ENCODE measurements at places on chromosomes 7 and 10. TPM values are rescaled to one million over a fixed set of nuclear protein-coding genes. Genes with fewer than 3 reads are reported as not detected.

DNA sequence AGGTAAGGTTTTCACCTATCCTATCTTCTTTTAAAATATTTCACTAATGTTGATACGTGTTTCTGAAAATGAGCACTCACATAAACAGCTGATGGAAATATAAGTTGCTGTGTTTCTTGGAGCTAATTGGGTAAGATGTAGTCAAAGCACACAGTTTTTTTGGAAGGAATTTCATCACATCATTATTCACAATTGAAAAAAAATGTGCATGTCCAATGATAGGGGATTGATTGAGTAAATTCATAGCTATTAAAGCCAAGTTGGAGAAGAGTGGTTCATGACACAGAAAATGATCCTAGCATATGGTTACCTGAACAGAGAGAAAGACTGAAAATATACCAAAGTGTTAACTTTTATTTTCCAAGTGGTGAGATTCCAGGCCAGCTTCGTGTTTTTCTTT, 29.6 kb downstream of the GLI3 start:
- DNase-seq, result no peak

GRCh38 chr7:6508950-6509349, 42.3 kb downstream of the GRID2IP start:
- DNase-seq, result no peak

DNA sequence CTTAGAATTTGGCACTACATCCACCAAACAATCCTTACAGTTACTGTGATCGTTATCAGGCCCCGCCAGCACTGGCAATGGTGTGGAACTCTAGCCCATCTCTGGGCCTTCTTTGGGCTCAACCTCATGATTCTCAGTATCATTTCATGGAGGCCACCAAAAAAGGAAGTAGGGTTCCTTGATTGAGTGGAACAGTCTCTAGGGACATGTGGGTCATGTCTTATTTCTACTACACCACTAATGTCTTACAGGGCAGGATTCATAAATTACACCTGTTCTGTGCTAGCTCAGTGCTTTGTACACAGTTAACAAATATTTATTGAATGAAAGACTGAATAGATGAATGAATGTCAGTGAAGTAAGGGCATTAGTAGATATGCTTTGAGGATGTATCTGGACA, 53.9 kb downstream of the AP3M1 start:
- DNase-seq, result no peak

GRCh38 chr10:67884313-67884841, at the start of gene SIRT1:
TSS of gene SIRT1 (plus strand) at chr10:67884656. CDS start at chr10:67884722, 66 bp downstream.
- peak; percentile 99 for DNase-seq

GRCh38 chr10:101933976-101934375, 90.4 kb upstream of the KCNIP2 start:
- DNase-seq, result no peak

- no peak for DNase-seq
These were observed 113.9 kb upstream of the ANLN start for GRCh38 chr7:36275735-36276284.

- no peak for DNase-seq
These were observed 192.2 kb upstream of the SVIL start for GRCh38 chr10:29826801-29827450.

GRCh38 chr10:79219322-79219957, 127.8 kb upstream of the PPIF start:
- DNase-seq, result no peak

DNA sequence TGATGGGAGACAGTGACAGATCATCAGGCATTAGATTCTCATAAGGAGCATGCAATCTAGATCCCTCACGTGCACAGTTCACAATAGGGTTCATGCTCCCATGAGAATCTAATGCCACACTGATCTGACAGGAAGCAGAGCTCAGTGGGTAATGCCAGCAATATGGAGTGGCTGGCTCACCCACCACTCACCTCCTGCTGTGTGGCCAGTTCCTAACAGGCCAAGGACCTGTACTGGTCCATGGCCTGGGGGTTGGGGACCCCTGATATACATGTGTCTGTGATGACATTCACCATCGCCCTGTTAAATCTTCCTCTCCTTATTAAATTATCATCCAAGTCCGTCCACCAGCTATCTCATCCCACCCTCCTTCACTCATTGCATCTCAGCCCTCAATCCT, 118.4 kb downstream of the TEX36 start:
- DNase-seq, result no peak

DNA sequence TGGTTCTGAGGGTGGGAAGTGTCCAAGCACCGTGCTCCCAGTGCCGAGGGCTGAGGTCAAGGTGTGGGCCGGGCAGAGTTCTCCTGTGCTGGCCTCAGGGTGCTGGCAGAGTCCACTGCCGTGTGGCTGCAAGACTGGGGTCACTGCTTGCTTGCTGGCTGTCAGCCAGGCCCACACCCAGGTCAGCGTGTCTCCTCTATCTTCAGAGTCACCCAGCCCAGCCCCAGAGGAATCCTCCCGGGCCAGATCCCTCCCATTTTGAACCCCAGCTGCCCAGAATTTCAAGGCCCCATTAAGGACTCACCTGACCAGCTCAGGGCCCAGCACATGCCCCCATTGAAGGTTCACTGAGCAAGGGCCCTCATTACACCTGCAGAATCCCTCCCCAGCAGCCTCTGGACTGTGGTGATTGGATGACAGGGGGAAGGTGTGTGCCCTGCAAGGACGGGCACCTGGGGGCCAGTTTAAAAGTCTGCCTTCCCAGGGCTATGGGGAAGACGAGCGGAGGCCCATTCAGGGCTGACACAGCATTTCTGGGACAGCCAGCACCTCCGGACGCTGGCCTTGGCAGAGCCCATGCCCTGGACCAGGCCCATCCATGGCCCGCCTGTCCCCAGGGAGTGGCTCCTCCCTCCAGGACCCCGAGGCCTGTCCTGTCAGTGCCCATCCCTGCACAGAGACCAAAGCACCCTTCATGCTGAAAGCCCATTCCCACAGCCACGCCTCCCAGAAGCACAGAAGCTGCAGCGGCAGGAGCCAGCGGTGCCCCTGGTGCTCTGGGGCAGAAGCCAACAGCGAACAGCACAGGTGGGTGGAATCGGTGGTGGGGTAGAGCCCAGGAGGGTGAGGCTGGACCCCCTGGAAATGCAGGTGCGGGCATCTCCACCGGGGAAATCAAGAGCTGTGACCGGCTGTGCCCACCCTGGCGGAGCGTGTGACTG, 45.1 kb upstream of the PPP2R2D start:
- DNase-seq, result no peak

GRCh38 chr7:42570944-42571343, 333.9 kb upstream of the GLI3 start:
- no peak for DNase-seq

DNA sequence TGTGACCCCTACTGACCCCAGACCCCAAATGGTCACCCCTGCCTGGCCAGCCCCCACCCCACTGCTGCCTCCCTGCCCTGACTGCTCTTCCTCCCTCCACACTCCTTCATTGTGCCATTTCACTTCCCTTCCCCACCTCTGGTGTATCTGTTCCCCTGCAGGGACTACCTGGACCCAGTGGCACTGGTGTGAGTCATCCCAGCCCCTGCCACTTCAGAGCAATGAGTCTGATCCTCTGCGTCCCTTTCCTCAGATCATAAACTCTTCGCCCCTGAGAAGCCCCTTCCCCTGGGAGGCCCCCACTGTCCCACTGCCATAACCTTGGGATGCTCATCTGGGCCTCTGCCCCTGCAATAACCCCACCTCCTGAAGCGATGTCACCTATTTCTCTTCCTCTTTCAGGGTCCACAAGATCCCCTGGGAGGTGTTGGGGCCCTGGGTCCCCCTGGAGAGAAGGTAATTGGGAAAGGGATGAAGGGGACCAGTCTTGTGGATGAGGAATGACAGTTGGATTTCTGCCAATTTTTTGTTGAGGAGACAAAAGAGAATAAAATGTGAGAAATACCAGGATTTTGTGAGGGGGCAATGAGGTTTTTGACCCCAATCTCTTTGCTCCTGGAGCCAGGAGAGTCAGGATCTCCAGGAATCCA, 19.1 kb upstream of the VOPP1 start:
- no peak for DNase-seq

- no peak for DNase-seq
These were observed at the start of gene CLDN4 for GRCh38 chr7:73830681-73831583. TSS of gene CLDN4 (plus strand) at chr7:73830996. CDS start at chr7:73831202, 206 bp downstream.

DNA sequence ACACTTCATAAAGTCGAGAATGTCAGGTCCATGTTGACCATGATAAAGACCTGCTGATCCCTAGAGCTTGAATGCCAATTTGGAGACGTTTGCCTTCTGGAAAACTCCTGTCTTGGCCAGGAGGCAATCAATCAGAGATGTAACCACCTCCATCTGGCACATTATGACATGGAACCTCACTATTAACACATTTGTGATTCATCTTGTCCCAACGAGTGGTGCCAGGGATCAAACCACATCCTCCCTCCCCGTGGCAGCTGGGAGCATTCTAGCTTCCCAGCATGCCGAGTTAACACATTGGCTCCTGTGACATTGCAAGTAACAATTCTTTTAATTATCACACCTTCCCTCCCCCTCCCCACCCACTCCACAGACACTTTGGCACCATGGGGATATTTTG, 84.0 kb upstream of the PPP1R17 start:
- no peak for DNase-seq

DNA sequence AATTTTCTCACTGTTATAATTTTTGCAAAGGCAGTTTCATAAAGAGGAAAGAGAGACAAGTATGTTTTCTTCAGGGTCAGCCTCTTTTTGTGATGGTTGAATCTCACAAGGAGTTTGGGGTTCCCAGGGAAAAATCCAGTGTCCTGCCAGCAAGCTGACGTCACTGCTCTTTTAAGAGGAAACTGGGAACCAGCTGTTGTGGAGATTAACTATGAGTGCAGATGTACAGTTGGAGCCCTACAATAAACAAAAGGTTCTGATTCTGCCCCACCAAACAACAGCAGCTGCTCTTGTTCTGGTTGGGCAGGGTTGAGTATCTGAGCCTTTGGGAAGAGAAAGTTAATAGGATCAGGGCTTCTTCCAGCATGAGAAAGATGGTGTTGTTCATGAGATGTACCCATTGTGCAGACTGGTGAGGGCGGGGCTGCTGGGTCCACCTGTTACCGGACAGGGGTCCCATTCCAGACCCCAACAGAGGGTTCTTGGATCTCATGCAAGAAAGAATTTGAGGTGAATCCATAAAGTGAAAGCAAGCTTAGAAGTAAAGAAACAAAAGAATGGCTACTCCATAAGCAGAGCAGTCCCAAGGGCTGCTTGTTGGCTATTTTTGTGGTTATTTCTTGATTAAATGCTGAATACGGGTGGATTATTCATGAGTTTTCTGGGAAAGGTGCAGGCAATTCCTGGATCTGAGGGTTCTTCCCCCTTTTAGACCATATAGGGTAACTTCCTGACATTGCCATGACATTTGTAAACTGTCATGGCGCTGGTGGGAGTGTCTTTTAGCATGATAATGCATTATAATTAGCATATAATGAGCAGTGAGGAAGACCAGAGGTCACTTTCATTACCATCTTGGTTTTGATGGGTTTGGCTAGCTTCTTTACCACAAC, 12.5 kb downstream of the PRF1 start:
- no peak for DNase-seq

DNA sequence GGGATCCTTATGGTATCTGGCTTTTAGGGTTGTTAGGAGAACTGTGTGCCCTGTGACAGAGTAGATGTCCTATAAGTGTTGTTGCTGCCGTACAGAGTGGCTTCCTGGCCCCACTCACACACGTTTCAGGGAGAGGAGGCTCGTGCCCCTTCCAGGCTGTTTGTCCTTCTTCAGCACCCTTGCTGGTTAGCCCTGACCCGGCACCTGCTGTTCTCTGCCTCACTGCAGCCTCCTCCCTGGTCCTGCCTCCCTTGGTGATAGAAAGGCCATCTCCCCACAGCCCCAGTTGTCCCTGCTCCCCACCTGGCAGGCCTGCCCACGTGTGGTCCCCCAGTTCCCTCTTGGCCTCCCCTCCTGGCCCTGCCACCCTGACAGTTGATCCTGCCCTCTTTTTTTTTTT, 2.3 kb downstream of the CLIP2 start:
- no peak for DNase-seq

GRCh38 chr10:3682745-3683144, 102.3 kb downstream of the KLF6 start:
- no peak for DNase-seq

- DNase-seq, result no peak
These were observed 196.1 kb downstream of the MACC1 start for GRCh38 chr7:20021066-20021465.

DNA sequence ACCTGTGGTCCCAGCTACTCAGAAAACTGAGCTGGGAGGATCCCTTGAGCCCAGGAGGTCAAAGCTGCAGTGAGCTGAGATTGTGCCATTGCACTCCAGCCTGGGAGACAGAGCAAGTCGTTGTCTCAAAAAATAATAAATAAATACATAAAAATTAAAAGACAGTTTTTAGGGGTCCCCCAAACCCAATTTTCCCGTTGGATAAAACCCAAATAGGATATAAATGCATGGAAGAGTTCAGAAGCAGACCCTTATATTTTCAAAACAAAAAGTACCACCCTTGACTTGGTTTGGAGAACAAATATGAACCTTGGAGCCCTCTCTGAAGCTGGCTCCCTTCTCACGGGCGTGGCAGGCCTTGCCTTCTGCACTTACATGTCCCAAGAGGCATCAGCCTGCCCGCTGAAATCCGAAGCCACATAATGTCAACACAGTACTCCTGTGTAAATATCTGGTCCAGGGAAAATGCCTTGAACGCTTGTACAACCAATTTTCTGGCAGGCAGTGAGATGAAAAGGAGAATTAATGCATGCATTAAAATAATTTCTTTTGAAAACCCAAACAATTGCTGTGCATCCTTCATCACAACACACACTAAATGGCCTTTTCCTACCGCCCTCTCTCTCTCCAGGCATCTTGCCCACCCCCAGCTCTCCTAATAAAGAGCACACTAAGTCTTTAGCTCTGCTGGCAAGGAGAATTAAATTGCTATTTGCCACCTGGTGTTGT, 46.4 kb upstream of the PARD3 start:
- no peak for DNase-seq

DNA sequence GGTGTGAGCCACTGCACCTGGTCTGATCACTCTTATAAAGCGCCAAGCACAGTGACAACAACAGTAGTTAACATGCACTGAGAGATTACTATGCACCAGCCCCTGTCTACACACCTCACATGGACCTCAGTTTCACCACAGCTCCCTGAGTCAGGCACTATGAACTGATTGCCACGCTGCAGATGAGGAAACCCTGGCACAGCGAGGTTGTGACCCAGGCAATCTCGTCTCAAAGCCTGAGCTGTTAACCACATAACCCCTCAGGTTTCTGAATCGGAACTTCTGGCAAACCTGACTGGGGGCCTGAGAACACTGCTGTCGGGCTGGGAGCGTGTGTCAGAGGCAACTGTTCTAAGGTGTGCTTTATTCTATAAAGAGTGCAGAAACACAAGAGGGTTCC, 150.8 kb downstream of the RNF216 start:
- no peak for DNase-seq

Gene NEUROG3
- not detected for total RNA-seq

Gene PPP1R9A
- 7.4 TPM for total RNA-seq

Gene MYOZ1
- 3.2 TPM for total RNA-seq

Gene LIPN
- not detected for total RNA-seq

Gene FLNC
- total RNA-seq, result 245 TPM

Gene GSTO2
- 1.7 TPM for total RNA-seq

Gene NKX1-2
- not detected for total RNA-seq

Gene GPR146
- total RNA-seq, result 17.4 TPM
